ENCODE measurements at places on chromosomes 7 and 10.

DNA sequence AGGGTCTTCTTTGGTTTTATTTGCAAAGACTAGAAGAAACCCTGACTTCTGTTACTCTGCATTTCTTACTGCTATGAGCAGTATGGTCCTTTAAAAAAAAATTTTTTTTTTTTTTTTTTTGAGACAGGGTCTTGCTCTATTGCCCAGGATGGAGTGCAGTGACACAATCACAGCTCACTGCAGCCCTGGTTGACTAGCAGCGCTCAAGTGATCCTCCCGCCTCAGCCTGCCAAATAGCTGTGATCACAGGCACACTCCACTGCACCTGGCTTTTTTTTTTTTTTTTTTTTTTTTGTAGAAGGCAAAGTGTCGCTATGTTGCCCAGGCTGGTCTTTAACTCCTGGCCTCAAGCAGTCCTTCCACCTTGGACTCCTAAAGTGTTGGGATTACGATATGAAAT, 17.4 kb downstream of the CNNM2 start:
- DNase-seq: no peak

GRCh38 chr7:88312061-88312663, 5.5 kb upstream of the STEAP4 start:
- no peak for DNase-seq

DNA sequence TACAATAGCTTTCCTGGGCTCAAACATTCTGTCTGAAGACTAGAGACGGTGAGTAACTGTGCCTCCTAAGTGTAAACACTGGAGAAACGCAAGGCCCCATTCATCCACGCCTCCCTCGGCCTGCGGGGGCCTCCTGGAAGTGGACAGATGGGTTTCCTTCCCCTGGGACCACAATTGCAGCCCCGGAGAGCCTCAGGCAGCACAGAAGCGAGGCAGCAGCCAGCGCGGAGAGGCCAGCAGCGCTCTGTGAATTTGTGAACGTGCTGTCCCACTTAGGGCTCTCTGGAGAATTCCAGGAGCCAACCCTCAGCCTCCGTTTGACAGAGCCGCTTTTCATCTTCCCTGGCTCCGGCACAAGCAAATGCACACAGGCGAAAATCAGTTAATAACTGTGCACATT, 23.2 kb upstream of the CALN1 start:
- peak; percentile 13 for DNase-seq

DNA sequence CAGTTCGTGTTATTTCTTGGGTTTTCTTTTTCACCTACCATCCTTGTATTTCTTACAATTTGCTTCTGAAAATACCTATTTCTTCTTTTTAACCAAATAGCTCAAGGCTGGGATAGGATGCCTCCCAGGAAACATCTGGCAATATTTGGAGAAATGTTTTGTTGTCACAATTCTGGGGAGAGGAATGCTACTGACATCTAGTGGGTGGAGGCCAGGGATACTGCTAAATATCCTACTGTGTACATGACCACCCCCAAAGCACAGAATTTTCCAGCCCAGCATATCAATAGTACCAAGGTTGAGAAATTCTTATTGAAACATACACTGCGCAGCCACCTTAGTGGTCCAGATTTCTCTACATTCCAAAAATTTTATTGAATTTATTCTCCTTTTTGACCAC, 55.5 kb downstream of the CNTNAP2 start:
- no peak for DNase-seq

- DNase-seq: no peak
These were observed 29.0 kb upstream of the MEOX2 start for GRCh38 chr7:15715435-15715834.

DNA sequence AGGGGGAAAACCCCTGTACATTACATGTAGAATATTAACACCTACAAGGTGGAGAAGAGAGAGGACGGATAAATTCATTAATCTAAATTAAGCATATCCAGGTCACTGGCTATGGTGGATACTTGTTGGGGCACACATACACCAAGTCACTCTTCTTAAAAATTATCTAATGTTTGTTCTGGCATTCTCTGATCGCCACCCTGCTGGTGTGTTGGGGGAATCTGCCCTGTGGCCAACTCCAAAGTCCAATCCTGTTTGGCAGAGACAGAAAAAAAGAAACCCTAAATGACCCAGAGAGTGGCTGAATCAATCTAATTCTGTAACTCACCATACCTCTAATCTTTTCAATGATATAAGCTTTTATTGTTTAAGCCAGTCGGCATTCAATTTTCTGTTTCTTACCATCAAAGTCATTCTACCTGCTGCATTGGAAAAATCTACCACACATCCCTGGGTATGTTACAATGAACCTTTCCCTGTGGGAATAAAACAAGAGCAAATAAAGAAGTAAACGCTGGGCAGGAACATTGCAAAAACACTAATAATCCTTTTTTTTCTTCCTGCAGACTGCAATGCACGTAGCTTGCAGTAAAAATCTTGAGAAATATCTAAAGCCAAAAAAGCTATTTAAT, 34.2 kb downstream of the ELMO1 start:
- DNase-seq: no peak

GRCh38 chr10:61761825-61762217, 99.1 kb downstream of the CABCOCO1 start:
- DNase-seq: peak; percentile 53
